Activated naive CD8-positive, alpha-beta T cell treated with anti-CD3 and anti-CD28 coated beads, Interleukin-2, amount 10 ng/mL, durations not matched to agents 7 days and 5 days (primary cell): ENCODE measurements at places on chromosomes 7 and 10. TPM values are rescaled to one million over a fixed set of nuclear protein-coding genes. Genes with fewer than 3 reads are reported as not detected.

The IRF5 gene
- total RNA-seq = 7.7 TPM

The ADRA2A gene
- not detected for total RNA-seq

The MORN4 gene
- 1.7 TPM for total RNA-seq

The FAM131B gene
- 2.9 TPM for total RNA-seq

The FAM13C gene
- total RNA-seq = not detected

The CALHM3 gene
- 0.17 TPM for total RNA-seq

The GCK gene
- total RNA-seq = 0.30 TPM

The EBF3 gene
- total RNA-seq = not detected

The PTPRN2 gene
- 4.9 TPM for total RNA-seq

DNA sequence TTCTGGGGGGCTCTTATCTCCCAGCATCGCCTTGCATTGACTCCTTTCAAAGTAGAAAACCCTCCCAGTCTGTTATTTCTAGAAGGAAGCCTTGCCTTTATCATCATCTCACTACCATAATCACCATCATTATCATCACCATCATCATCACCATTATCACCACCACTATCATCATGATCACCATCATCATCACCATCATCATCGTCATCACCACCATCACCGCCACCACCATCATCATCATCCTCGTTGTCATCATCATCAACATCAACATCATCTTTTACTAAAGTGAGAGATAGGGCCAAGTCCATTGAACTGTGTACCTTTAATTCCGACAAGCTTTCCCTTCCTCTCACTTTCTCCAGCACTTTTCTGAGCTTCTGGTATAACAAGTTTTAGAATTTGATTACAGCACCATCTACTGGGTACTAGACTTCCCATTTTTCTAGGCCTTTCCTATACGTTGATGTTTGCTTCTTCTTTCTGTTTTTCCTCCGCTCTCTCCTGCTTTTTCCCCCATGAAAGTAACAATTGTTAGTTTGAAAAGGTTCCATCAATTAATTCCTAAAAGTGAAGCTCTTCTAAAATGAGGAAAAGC, 226.4 kb downstream of the BUB3 start:
- H3K27me3 ChIP-seq = peaks cover 5% of the 10 kb centered on the region
- no peak overlapping the region for H3K4me3 ChIP-seq
- DNase-seq = no peak

GRCh38 chr7:11589251-11589650, 242.7 kb downstream of the THSD7A start:
- H3K27ac ChIP-seq = no peak overlapping the region
- H3K4me1 ChIP-seq = no peaks in the 10 kb centered on the region
- H3K27me3 ChIP-seq = no peaks in the 10 kb centered on the region
- H3K4me3 ChIP-seq = no peak overlapping the region

DNA sequence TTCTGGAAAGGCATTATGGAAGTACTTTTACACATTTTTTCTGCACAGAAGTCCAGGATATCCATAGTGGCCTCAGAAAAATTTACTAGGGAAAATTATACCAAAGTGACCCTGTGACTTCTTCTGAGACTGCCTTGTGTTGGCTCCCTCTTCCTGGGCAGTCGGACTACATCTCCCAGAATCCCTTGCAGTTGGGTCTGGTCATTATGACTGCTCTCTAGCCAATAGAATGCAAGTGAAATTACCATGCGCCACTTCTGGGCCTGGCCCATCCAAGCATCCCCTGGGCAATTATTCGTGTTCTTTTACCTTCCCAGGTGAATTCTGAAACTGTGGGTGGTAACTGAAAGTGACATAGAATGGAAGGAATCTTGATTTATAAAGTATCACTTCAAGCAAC, 430.9 kb downstream of the ACTR3B start:
- no peak overlapping the region for H3K4me3 ChIP-seq
- no peaks in the 10 kb centered on the region for H3K27me3 ChIP-seq
- DNase-seq = no peak
- H3K27ac ChIP-seq = no peak overlapping the region

DNA sequence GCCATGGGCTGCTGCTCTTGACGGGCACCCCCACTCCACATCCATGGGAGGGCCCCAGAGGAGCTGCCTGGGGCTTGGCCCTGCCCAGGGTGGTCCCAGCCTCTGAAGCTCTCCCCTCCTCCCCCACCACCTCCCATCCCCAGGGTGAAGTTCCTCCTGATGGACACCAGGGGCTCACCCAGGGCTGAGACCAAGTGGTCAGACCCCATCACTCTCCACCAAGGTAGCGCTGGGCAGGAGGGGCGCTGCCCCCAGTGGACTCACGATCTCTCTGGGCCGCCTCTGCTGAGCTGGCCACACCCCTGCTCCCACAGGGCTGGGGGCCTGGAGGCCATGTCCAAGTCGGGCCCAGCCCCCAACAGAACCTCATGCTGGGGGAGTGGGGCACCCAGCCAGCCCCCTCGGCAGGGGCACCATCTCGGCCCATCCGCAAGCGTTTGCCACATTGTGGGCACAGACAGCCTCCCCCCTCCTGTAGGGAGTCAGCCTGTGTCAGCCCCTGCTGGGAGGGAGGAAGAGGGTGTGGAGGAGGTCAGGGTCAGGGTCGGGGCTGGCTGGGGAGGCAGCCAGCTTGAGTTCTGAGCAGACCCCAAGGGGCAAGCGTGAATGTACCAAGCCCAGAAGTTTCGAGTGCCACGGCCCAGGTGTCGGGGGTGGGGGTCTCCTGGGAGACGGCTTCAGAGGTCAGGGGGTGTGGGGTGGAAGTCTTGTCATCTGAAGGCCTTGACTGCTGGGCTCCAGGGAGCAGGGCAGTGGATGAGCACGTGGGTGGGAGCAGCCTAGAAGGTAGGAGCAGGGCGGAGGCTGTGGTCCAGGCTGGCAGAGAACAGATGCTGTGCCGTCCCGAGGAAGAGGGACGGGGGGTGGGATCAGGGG, 2.8 kb downstream of the UPK3B start:
- DNase-seq = no peak
- H3K27me3 ChIP-seq = no peaks in the 10 kb centered on the region
- no peaks in the 10 kb centered on the region for H3K36me3 ChIP-seq
